Stimulated activated CD8-positive, alpha-beta memory T cell treated with anti-CD3 and anti-CD28 coated beads, Interleukin-4, amount 100 ng/mL, for 24 hours (primary cell): ENCODE measurements at places on chromosomes 4 and X.

DNA sequence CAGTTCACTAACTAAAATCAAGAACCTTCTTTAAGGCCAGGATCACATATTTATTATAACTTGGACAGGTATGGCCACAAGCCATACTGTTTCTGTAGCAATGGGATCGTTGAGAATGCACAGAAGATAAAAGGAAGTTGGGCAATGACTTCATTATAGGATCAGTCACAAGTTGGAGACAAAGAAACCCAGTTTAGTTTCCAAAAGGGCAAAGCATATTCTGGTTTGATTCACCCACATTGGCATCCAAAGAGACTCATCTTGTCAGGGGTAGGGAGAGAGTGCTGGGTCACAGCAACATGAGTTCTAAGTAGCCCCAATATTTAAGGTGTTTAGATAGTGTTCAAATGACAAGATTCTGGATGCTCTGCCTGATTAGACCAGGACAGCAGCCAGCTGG lies 317.1 kb upstream of the GALNT7 start:
- no peak for DNase-seq

- DNase-seq, result no peak
These were observed 52.3 kb downstream of the GUCY1B1 start for GRCh38 chr4:155811083-155811482.

DNA sequence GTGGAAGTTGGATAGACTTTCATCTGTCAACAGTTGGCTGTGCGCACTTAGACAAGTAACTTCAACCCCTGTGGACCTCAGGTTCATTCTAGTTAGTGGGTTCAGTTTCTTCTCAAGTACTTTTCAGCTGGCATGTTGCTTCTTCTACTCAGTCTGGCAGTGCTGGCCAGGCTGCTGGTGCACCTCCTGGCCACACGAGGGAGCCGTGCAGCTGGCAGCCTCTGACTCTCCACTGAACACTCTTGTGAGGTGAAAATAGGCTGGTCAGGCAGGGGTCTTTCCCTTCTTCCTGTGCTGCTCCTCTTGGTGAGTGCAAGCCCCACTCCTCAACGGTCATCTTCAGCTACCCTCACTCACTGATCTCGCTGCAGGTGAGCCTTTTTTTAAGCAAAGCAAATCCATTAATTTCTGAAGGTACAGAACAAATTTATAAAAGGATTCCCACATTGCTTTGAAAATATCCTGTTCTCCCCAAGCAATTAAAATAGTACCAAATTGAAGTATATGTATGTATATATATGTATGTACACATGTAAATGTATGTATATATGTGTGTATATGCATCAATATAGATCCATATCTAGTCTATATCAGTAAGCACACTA lies 30.6 kb downstream of the LONRF3 start:
- DNase-seq, result peak; percentile 36

- no peak for DNase-seq
These were observed 51.0 kb downstream of the ADGRL3 start for GRCh38 chr4:61251129-61251528.

- DNase-seq, result no peak
These were observed 95.7 kb upstream of the GRIA3 start for GRCh38 chrX:123088331-123088730.

DNA sequence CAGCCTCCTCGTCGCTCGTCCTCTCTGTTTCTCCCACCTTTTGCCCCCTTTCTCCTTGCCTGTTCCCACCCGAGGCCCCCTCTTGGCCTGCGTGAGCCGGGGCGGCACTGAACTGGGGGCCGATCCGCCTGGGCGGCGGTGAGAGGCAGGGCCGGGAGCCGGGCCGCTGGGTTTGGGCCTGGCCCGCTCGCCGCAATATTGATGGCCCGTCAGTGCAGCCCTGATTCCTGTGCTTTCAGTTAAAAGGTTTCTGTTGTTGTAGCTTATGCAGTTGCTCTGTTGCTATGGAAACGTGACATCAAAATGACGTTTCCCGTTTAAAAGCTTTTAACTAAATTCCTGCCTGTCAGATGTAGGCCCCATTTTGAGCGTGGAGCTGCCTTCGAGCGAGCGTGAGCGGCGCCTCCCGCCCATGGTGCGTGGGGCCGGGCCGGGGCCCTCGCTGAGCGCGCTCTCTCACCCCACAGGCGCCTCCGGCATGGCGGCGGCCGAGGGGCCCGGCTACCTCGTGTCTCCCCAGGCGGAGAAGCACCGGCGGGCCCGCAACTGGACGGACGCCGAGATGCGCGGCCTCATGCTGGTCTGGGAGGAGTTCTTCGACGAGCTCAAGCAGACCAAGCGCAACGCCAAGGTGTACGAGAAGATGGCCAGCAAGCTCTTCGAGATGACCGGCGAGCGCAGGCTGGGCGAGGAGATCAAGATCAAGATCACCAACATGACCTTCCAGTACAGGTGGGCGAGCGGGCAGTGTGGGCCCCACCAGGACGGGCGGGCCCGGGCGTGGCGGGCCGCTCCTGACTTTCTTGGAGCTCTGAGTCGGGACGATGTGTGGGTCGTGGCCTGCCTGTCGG lies at the start of gene MSANTD1:
Gene MSANTD1 (plus strand): TSS at position 349 of the 851 bp plus-strand sequence. CDS start 64 bp downstream, at position 413.
- DNase-seq, result no peak
